ENCODE measurements at places on chromosomes 5 and 9.
A peak's percentile ranks its signal among the peaks of the same experiment; 100 is the strongest.

DNA sequence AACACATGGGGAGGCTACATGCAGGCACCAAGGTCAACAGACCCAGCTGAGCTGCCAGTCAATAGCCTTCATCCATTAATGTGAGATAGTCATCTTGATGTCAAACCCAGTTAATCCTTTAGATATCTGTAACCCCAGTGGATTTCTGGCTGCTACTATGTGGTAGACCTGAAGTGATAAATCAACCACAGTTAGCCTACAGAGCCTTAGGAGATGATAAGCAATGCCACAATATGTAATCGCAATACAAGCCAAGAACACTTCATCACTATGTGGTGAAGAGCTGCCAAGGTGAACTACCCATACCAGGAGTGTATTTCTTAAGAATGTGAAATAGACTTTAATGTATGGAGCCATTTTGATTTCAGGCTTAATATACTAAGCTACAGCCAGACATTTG lies 1175.5 kb downstream of the DTWD2 start:
- no peak for DNase-seq

GRCh38 chr5:74352256-74352655 lies 288.3 kb downstream of the ENC1 start:
- DNase-seq = no peak

- DNase-seq = no peak
Measured at GRCh38 chr5:88679638-88680037, 203.3 kb downstream of the MEF2C start.

DNA sequence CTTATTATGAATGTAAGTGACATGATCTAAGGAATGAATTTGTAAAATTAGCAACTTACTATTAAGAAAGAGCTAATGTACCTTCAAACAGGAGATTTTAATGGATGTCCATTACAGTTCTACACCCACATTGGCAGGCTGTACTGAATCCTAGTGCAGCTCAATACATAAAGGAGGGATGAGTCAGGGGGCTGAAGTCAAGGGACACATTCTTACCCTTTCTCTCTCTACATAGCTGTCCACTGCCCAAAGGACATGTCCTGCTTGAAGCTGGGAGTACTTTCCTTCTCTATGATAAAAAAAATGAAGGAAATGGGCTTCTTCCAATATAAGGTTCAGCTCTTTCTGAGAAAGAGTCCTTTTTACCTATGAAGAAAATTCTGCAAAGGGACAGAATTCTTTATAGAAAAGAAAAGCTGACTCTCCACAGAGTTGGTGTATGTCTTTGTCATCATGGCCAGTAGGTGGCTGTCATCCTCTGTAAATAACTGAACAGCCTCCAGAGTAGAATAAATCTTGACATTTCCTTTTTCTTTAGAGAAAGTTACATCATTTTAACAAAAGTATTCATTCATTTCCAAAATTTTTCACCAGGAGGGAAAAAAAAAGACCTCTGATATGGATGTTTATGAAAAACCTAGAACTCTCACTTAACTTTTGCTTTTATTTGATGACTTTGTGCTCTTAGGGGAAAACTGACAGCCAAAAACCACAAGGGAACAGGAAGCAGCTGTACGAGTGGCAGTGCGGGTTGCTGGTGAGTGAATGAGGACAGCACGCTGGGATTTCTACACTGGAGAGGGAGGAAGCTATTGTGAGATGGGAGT lies 13.1 kb upstream of the IFNA14 start:
- DNase-seq = peak; percentile 24

- peak; percentile 41 for DNase-seq
Measured at GRCh38 chr5:179623906-179624741, 653 bp upstream of the HNRNPH1 start.

DNA sequence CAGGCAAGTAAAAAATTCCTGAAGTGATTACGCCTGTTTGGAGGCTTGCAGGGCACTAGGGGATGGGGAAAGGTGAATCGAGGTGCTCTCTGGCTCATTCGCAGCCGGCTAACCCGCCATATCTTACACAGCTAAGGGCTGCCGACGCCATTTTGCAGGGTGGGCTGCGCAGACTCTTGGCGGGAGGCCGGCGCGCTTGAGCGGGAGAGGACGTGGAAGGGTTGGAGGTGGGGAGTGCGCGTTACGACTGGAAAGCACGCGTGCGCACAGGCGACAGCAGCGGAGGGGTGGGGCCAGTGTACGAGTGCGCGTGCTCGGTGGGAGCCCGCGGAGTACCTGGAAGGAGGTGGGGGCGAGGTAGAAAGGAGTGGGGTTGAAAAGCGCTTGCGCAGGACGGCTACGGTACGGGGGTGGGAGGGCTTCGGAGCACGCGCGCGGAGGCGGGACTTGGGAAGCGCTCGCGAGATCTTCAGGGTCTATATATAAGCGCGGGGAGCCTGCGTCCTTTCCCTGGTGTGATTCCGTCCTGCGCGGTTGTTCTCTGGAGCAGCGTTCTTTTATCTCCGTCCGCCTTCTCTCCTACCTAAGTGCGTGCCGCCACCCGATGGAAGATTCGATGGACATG lies at the start of gene NPM1:
TSS of gene NPM1 (plus strand) at position 505 of the 625 bp plus-strand sequence. CDS start at position 605, 100 bp downstream.
- DNase-seq = peak; percentile 96

DNA sequence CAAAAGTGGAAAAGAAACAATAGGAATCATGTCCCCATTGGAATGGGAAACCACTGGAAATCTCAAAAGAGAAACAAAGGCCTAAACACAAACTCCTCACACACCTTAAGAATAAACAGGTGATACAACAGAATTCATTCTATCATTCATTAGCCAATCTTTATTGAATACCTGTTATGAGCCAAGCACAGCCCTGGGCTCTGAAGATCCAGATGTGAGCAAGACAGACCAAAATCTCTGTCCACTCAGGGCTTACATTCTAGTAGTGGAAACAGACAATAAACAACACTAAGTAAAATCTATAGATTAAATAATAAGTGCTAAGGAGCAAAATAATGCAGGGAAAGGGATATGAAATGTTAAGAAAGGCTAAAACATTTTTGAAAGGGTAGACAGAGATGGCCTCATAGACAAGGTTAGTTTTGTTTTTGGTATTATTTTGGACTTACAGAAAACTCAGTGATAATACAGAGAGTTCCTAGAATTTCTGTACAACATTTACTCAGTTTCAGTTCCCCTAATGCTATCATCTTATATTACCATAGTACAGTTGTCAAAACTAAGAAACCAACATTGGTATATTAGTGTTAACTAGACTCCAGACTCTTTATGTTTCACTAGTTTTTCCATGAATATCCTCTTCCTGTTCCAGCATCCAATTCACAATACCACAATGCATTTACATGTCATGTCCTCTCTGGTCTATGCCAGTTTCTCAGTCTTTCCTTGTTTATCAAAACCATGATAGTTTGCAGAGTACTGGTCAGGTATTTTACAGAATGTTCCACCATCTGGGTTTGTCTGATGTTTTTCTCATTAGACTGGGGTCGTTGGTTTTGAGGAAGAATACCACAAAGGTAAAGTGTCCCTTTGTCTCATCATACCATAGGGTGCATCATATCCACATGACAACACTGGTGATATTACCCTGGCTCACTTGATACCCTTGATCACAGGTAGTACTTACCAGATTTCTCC lies 103.7 kb downstream of the SIL1 start:
- no peak for DNase-seq

GRCh38 chr9:33144551-33144950 lies 22.6 kb downstream of the B4GALT1 start:
- no peak for DNase-seq

- DNase-seq = no peak
Measured at GRCh38 chr5:138870611-138871010, 4.5 kb downstream of the LRRTM2 start.

DNA sequence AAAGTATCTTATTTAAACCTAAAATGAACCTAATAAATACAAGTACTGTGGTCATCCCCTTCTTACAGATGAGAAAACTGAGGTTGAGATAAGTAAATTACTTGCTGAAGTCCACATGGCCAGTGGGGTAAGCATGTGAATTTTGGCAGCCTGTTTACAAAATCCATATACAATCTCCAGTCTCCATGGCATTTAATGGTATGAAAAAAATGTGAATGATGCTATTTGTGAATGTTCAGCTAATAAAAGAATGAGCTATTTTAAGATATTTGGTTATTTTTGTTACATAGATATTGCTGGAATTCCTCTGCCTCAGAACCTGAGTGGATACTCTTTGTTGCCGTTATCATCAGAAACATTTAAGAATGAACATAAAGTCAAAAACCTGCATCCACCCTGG lies 19.3 kb upstream of the GPR150 start:
- no peak for DNase-seq

GRCh38 chr9:26231391-26231790 lies 553.1 kb upstream of the TUSC1 start:
- no peak for DNase-seq

DNA sequence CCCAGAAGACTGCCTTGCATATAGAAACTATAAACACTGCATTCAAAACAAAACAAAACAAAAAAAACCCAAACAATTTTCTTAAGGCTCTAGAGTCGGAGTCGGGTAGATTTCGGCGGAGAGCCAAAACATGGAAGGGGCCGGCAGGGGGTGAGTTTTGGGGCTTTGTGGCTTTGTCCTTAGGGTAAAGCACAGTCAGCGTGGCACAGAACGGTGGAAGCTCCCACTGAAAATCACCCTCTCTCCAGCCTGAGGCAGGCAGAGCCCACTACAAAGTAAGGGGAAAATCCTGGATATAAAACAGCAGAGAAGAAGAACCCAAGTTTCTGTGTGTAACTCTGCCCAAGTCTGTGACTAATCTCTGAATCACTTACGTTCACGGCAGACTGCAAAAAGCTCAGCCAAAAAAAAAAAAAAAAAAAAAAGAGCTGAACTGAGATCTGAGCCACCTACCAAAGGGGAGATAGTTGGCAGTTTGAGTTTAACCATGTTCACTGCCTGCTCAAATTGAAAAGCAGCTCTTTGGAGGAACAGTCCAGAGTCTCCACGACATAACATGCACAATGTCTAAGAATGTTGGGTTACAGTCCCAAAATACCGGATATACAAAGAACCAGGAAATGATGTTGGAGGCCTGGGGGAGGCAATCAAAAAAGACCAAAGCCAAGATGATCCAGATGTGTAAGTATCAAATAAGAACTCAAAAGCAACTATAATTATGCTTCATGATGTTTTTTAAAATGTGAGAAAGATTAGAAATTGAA lies 26.6 kb upstream of the OR2K2 start:
- DNase-seq = no peak

DNA sequence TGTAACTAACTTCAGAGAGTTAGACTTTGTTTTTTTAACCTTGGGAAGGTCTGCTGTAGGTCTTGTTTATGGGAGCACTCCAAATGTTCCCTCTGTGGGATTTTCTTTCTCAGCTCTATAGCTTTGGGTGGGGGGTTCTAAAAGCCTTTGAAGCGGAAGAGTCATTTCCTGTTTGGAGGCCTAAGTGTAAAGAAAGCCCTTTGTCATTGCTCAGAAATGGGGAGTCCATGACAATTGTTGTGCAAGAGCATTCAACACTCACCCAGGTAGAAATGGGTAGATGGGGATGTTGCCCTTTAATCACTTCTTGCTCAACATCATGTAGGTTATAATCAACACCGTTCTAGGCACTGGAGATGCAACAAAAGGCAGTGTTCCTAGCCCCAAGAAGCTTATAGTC lies 30.3 kb upstream of the MAST4 start:
- DNase-seq = no peak

GRCh38 chr5:171968531-171968930 lies 37.9 kb downstream of the FBXW11 start:
- DNase-seq = no peak

GRCh38 chr9:94639061-94639998 lies at the start of gene FBP1:
Gene FBP1 (minus strand): TSS chr9:94639518. CDS start chr9:94639310, 208 bp downstream.
- DNase-seq = peak; percentile 41

- DNase-seq = no peak
Measured at GRCh38 chr9:107025260-107026035, 162.5 kb downstream of the ZNF462 start.

Measured in left ventricle myocardium inferior (tissue), 1 donor.